ENCODE measurements at places on chromosomes 16 and 17.
A peak's percentile ranks its signal among the peaks of the same experiment; 100 is the strongest.

GRCh38 chr16:79815049-79815448 is 214.5 kb upstream of the MAF start:
- no peak for DNase-seq

DNA sequence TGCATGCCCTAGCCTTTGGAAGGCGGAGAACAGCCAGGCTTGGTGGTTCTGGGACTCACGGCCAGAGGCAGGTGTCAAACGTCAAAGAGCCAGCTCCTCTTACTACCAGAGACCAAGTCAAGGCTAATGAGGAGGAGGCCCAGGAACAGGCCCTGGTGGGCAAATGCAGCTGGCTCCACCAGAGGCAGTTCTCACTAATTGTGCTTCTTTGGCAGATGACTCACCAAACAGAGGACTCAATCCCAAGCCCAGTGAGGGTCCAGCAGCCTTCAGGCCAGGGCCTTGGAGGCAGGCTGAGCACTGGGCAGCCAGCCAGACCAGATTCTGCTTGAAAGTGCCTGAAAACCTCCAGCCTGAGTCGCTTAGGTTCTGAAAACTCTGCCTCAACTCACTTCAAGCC is 336.5 kb upstream of the CDH5 start:
- no peak for DNase-seq

- DNase-seq, result no peak
Observed at GRCh38 chr17:4891411-4892410, 7.6 kb upstream of the C17orf107 start.

DNA sequence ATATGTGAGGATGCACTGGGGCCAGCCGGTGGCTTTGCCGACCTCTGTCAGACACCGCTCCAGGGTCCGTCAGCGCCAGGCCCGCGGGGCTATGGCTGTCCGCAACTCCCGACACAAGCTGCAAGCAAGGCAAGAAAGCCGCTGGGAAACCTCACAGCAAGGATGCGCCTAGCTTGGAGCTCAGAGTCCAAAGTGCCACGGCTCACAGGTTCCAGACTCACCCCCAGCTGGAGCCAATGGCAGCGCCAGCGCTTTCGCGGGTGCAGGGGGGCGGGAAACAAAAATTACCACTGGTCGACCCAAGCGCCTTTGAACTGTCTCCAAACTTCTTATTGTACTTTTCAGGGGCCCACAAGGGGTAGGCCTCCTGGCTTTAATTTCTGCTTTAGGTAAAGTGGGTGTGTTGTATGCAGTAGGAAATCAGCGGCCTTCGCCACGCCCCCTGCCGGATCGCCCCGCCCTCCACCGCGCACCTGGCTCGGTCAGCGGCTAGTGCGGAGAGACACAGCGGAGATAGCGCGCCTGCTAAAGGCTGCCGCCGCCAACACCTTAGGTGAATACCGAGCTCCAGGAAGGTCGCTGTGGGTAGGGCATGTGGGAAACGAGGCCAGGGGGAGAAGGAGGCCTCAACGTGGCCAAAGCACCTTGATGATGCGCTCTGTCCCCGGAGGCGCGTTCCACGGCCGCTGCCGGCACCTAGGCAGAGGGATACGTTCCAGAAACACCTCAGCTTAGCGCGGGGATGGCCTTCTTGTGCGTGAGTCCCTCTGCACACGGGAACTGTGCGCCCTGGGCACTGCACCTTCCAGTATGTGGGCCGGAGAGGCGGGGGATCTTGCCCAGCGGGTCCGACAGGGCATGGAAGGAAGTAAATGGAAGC is 61.0 kb upstream of the RBL2 start:
- peak; percentile 58 for DNase-seq

- DNase-seq, result no peak
Observed at GRCh38 chr16:11229906-11230305, 26.1 kb downstream of the SOCS1 start.

GRCh38 chr16:22814711-22815105 is 746 bp downstream of the HS3ST2 start:
- DNase-seq, result peak; percentile 41

DNA sequence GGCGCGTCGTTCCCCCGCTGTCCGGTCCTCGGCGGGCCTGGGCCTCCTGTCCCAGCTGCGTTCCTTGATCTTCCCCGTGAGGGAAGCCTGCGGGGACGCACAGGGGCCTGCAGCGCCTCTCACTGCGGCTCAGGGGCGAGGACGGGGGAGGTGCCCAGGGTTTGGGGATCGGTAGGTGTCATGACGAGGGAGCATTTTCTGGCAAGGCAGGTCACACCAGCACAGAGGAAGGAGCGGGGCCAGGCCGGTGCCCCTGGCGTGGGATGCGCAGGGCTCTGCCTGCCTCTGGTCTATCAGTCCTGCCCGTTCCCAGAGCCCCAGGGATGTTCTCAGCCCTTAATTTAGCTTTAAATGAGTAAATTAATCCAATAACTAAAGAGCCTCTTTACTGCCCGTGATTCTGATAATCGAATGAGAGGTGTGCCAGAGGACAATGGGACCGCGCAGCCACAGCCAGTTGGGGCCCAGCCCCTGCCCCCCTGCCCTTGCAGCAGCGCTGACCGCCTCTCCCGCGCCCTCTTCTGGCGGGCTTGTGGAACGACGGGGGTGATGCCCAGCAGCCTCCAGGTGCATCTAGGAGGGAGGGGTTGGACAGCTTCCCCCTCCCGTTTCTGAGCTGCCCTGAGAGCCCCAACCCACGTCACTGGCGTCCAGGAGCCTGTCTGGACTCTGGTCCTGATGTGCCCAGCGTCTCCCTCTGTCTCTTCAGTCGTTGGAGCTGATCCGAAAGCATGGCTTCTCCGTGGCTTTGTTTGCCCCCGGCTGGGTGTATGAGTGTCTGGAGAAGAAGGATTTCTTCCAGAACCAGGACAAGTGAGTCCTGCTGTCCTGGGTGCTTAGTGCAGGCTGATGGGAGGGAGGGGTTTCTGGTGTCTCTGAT is 7.9 kb downstream of the ENGASE start:
- peak; percentile 93 for DNase-seq

DNA sequence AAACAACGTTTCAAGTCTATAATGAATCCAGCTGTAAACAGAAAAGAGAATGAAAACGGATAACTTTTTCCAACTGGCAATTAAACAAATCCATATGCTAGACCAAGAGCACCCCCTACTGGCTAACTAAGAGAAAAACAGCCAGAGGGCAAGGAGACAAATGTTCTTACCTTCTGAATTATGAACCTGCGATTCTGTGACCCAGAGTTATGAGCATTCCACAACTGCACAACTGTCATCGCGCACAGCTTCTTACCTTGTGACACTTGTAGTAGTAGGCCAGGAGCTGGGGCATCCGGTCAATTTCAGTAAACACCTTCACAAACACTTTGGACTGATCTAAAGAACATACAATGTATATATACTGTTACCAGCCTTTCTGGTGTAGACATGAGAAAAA is 18.6 kb downstream of the COG7 start:
- DNase-seq, result peak; percentile 60

DNA sequence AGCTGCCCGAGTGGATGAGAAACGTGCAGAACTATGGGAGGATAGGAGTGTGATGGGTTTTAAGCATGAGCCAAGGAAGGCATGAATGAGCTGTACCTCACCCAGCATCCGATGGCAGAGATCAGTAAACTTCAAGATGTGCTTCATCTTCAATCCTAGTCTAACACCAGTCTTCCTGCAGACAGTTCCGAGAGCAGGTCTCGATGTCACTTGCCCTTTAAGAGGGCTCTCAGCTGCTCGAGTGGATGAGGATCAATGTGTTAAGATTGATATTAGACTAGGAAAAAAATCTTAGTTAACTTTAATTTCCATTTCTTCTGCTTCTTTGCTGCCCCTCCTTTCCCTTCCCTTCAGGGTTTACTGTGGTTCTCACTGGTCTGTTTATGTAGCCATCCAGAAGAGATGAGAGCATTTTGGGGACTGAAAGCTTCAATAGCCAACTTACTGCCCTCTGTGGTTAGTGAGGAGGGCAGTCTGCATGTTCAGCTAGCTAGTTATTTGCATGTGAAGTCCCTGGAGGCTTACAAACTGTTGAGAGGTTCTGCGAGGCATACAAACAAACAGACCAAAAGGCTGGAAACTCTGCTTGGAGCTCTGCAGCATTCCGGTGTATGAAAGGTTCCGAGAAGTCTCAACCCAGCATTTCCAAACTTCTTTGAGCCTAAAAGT is 15.3 kb downstream of the KLHL36 start:
- no peak for DNase-seq

DNA sequence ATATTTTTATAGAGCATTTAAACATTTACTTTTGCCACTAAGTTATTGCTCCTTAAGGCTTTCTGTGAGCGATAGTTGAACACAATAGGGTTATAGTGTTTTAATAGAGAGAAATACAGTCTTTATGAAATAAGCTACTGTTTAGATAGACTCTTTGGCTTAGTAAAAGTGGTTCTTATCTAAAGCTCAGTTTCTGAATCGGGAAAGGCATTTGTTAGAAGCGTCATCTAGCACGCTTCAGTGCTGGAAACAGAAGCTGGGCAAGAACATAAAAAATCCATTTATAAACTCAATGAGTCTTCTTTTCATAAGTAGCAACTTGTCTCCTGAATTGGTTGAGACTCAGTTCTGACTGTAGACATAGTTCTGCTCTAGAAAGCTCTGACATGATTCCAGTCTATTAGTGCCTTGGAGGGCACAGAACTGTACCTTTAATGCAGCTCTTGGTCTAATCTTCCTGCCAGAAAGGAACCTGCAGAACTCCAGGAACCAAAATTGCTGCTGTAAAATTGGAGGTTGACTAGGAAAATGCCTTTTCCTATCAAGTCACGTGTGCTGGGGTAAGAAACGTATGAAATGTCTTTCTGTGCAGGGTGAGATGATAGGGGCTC is 55.4 kb upstream of the DNAJA2 start:
- DNase-seq, result no peak

DNA sequence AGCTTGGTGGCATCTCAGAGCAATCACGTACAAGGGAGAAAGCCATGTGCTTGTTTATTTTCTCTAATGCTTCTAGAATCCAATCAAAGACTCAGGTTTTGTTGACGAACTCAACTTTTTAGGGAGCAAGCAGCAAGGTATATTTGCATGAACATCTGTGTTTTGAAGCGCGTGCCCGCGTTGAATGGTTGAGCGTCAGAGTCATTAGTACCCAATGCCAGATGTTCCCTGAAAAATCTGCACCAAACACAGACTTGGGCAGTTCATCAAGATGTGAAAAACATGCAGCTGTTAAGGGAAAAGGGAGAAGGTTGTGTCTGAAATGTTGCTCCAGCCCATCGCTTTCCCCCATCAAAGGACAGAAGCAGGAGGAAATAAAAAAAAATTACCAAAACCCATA is 170.4 kb downstream of the SNX29 start:
- no peak for DNase-seq

DNA sequence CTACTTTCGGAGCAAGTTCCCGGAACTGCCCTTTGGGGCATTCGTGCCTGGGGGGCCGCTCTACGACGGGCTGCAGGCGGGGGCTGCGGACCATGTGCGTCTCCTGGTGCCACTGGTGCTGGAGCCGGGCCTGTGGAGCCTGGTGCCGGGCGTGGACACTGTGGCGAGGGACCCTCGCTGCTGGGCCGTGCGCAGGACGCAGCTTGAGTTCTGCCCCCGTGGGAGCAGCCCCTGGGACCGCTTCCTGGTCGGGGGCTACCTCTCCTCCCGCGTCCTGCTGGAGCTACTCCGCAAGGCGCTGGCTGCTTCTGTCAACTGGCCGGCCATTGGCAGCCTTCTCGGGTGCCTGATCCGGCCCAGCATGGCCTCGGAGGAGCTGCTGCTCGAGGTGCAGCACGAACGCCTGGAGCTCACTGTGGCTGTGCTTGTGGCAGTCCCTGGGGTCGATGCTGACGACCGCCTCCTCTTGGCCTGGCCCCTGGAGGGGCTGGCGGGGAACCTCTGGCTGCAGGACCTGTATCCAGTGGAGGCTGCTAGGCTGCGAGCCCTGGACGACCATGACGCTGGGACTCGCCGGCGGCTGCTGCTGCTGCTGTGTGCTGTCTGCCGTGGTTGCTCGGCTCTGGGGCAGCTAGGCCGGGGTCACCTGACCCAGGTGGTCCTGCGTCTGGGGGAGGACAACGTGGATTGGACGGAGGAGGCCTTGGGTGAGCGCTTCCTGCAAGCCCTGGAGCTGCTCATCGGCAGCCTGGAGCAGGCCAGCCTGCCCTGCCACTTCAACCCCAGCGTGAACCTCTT is 3.6 kb downstream of the MIEF2 start:
- DNase-seq, result no peak

- no peak for DNase-seq
Observed at GRCh38 chr17:78678222-78678557, 101.0 kb upstream of the DNAH17 start.

DNA sequence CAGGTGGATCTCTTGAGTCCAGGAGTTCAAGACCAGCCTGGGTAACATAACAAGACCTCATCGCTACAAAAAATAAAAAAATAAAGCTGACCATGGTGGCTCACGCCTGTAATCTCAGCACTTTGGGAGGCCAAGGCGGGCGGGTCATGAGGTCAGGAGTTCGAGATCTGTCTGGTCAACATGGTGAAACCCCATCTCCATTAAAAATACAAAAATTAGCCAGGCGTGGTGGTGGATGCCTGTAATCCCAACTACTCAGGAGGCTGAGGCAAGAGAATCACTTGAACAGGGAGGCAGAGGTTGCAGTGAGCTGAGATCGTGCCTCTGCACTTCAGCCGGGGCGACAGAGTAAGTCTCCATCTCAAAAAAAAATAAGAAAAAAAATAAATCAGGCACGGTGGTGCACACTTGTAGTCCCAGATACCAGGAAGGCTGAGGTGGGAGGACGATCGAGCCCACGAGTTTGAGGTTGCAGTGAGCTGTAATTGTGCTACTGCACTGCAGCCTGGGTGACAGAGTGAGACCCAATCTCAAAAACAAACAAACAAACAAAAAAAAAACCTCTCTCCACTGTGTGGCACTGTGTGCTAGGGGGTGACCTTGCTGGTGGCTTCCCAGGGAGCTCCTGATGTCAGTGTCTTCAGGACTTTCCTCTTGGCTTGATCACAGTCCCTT is 19.8 kb upstream of the MAPK3 start:
- DNase-seq, result peak; percentile 54

DNA sequence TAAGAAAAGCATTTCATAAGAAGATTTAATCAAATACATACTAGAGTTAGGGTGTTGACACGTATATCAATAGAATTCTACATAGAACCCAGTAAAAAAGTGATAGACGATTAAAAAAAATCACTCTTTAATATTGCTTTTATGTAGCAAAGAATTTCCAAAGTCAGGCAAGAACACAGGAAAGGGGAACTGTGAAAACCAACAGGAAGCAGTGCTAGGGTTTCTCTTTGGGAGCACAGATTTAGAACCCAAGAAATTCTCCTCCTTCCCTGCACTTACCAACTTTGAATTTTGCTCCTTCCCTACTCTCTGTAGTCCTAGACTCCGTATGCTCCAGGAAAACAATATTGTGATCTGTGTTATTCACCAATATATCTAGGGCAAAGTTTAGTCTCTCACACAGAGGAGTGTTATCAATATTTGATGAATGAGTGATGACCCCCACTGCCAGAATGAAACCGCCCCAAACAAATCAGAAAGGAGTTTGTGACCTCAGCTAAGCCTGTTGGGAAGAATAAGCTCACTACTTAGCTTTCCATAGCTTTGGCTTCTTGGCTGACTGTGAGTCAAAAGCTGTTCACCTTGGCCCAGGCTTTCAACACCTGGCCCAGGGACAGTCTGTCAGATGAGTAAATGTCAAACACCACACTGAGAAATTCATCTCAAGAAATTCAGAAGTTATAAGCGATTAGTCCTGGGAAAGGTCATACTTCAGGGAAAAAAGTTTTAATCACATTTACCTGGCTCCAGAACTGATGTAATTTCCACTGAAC is 8.6 kb downstream of the RFWD3 start:
- no peak for DNase-seq

All from D341Med (cell line).